H9 (cell line): ENCODE measurements at places on chromosomes 2 and 18.

GRCh38 chr2:15871239-15871783 is 69.0 kb upstream of the MYCN start:
- DNase-seq, result no peak

- DNase-seq, result no peak
These were observed 262.8 kb upstream of the CHST9 start for GRCh38 chr18:27447930-27448329.

DNA sequence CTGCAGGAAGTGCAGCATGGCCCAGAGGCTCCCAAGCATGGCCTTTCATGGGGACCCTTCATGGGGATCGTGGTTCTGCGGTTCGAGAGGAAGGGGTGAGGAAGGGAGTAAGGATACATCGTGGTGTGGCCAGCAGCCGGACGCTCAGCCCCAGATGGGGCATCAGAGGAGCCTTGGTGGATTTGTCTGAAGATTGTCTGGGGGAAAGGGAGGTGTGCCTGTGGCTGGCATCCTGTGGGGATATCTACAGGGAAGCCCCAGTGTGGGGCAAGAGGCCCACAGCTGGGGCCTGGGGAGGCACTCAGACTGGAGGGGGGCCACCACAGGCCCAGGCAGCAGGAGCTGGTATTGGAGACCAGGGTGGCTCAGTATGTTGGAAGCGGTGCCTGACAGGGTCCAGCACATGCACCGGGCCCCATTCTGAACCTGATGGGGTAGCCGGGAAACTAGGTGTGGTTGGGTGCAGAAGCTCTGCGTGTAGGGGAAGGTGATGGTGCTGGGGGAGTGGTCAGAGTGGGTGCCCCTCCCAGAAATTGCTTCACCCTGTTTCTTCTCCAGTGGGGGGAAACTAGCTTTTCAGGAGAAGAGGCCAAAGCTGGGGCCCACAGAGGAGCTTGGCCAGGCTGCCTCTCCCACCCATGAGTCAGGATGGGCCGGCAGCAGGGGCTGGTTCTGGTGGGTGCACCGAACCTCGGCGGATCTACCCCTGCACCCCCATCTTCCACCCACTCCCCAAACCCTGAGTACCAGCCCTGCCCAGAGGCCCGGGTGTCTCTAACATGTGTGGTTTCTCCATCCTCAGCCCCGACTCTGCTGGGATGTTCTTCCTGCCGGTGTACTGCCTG is 274.4 kb upstream of the HDAC4 start:
- peak; percentile 10 for DNase-seq

GRCh38 chr18:27213123-27213717 is 28.1 kb upstream of the CHST9 start:
- DNase-seq, result no peak

DNA sequence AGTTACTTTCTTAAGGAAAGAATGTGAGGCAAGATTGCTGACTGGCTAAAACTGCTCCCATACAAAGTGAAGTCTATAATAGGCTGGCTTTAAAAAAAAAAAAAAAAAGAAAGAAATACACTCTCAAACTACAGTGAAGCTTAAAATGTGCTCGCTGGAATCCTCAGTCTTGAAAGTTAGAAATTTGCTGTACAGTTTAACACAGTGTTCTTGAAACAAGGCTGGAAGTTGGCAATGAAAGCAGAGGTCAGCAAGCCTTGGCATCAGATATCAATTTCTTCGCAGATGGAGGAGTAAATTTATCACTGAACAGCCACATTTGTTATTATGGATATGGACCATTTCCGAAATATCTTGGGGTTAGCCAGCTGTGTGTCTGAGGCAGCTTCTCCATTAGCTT is 392.9 kb downstream of the ZNF516 start:
- DNase-seq, result no peak

GRCh38 chr2:226699321-226699720 is 100.3 kb downstream of the IRS1 start:
- DNase-seq, result no peak

DNA sequence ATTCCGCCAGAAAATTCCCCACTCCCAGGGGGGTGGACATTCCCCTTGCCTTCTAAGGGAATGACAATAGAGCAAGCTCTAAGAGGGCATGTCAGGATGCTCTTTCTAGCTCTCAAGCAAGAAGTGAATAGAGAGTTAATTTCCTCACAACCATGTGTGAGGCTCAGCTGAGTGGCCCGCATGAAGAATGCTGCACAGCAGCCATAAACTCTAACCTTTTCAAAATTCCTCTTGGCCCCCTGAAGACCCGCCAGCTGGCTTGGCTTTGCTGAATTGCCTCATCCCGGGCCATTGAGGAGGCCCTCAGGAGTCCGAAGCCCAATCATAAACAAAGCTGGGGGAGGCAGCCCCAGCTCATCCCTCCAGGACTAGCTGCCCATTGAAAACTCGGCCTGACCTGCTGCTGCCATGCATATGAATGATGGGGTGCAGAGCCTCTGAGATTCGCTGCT is 38.2 kb downstream of the NRP2 start:
- DNase-seq, result no peak

DNA sequence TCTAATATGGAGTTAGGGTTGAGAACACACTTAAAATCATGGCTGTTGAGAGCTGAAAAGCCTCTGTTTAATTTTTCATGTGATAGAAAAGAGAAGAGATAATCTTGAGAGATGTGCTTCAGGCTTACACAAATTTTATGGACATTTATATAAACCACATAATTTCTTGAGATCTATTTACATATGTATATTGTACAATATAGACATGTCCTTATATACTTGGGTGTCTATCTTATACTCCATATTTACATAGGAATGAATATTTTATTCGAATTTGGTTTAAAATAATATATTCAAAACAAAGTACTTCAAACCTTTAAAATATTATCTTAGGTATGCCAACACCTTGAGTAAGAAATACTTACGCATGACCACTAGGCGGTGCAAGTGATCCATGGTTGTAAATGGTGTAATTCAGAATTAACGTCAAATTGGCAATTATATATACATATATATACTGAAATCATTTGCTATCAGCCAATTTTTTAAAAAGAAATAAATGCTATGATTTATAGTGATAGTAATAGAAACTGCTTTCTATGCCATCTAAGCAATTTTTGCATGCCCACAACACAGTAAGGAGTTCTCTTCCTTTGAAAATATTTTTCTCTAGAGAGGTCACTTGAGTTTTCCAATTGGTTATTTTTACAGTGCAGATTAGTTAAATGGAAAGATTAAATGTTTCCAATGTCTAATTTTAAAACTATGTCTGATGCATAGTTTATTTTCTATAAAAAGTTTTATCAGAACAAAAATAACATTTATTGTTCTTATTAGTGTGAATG is 37.6 kb upstream of the SPAG16 start:
- no peak for DNase-seq

- DNase-seq, result no peak
These were observed 111.1 kb downstream of the RIT2 start for GRCh38 chr18:43004421-43004820.

DNA sequence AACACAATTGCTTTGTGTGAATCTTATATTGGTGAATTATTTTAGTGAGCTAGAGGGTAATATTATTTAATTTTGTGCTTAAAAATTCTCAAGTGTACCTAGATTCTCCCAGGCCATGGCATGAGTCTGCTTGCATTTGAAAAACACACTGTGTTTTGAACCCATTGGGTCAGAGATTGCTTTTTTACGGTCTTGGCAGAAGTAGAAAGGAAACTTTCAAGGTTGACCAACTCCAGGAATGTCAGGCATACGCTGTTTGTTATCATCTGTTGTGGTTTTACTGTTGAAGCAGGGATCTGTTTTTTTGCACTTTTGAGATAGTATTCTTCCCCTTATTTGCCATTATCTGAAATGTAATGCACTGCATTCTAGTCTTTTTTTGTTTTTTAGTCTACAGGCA is 377.4 kb downstream of the RPRM start:
- no peak for DNase-seq

DNA sequence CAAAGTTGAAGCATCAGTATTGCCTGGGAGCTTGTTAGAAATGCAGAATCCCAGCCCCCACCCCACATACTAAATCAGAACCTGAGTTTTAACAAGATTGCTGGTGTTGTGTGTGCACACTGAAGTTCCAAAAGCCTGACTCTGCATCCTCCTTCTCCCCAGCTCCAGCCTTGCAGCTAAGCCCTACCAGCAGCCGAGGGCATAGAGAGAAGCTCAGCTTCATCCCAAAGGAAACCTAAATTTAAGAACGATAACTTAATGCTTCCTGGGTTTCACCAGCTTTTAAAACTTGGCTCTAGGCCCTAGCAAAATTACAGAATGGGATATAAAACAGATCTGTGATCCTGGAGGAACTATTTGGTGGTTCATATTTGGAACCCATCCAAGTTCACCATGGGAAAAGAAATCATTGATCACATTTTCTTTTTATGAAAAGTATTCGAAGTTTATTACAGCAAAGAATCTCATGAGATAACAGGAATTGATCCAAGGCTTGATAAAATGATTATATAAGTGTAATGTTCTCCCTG is 11.1 kb downstream of the SMYD1 start:
- no peak for DNase-seq

DNA sequence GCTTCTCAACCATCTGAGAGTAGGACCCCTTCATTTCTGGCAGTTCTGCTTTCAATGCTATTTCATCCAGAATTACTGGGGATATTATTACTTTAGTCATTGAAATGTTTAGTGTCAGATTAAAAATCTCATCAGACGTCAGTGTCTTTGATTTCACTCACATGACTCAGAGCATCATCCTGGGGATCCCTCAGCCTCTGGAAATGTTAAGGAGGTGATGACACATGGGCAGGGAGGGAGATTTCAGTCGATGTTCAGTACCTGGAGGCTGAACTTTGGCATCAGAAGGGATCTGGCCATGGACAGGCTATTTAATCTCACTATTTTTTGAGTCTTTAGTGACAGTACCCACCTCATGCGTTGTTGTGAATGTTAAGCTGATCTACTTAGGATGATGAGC is 39.1 kb downstream of the OSBPL6 start:
- no peak for DNase-seq

GRCh38 chr2:16302431-16303272 is 362.3 kb downstream of the MYCN start:
- no peak for DNase-seq

GRCh38 chr2:216575465-216575864 is 57.8 kb upstream of the IGFBP2 start:
- DNase-seq, result no peak
